ENCODE measurements at places on chromosomes 5 and 9. TPM values are rescaled to one million over a fixed set of nuclear protein-coding genes. Genes with fewer than 3 reads are reported as not detected.
A peak's percentile ranks its signal among the peaks of the same experiment; 100 is the strongest.

The FOXD4L6 gene
- total RNA-seq = not detected

GRCh38 chr9:137318602-137319001 lies 16.5 kb upstream of the NRARP start:
- DNase-seq = no peak

The SCGB3A2 gene
- not detected for total RNA-seq

The GADD45G gene
- 8.1 TPM for total RNA-seq

DNA sequence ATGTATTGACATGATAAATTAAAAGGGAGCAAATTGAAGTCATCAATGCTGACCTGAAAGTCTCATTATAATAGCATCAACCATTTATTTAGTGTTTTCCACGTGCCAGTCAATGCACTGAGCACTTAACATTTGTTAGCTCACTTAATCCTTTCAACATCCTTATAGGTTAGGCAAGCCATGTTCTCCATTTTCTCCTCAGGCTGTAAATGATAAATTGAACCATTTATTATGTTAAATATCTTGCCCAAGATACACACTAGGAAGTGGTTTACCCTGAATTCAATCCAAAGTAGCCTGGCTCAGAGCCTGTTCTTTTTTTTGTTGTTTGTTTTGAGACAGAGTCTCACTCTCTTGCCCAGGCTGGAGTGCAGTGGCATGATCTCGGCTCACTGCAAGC lies 25.0 kb upstream of the SNX2 start:
- no peak for DNase-seq

- no peak for DNase-seq
Measured at GRCh38 chr5:160023908-160024630, 15.1 kb downstream of the TTC1 start.

The MORN5 gene
- total RNA-seq = 7.0 TPM

The FCHO2 gene
- total RNA-seq = 30.9 TPM

The TMEM174 gene
- total RNA-seq = not detected

The LURAP1L gene
- total RNA-seq = 19.3 TPM

DNA sequence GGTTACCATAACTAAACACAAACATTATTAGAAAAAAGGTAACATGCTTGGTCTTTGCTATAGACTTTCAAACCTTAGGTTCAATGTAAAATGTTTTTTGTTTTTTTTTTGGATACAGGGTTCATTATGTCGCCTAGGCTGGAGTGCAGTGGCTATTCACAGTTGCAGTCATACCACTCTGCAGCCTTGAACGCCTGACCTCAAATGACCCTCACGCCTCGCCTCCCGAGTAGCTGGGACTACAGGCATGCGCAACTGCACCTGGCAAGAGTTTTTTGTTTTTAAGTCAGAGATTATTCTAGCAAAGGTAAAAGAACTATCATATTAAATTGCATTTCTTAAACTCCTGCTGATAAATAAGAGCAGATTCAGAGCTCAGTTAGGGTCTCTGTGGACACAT lies 55.1 kb upstream of the NR5A1 start:
- no peak for DNase-seq

The KIAA1958 gene
- 9.0 TPM for total RNA-seq

GRCh38 chr5:129461711-129462332 lies 1.7 kb downstream of the ADAMTS19 start:
- no peak for DNase-seq

DNA sequence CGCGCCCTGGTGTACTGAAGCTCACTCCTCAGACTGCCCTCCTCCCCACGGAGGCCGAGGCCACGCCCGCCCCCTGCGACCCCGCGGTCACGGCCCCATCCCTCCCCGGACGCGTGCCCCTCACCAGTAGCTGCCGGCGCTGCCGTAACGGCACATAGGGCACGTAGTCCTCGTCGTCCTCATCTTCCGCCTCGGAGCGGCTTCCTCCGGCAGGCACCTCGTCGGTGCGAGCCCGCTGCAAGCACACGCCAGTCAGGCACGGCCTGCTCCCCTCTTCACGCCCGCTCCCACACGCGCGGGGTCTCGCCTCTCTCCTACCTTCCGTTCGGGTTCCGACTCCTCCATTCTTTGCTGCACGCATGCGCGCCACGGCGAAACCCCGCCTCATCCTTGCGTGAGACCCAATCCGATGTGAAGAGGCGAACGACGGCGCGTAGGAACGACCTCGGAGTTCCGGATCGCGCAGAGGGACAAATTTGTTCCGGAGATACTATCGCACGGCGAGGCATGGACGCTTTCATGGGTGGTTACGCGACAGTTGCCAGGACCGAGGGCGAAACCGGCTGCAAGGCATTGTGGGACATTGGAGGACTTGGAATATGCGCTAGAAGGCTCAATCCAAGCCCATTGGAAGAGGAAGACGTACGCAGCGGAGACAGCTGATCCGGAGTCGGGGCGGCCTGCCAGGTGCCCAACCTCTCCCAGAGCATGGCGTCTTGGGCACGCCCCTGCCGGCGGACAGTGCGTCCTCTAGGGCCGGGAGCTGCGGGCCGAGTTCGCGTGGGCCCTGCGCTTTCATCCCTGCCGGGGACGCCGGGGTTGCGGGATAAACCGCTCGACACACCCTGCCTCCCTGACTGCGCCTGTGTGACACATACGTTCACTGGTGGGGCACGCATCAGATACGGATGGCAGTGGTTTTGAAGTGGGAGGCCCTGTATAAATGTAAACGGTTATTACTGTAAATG lies at the start of gene DDX41:
DDX41 (minus strand) TSS at position 361 of the 968 bp plus-strand sequence; CDS start at position 345, 16 bp downstream.
- DNase-seq = peak; percentile 98

GRCh38 chr5:102622262-102622661 lies 123.5 kb upstream of the SLCO6A1 start:
- DNase-seq = no peak

DNA sequence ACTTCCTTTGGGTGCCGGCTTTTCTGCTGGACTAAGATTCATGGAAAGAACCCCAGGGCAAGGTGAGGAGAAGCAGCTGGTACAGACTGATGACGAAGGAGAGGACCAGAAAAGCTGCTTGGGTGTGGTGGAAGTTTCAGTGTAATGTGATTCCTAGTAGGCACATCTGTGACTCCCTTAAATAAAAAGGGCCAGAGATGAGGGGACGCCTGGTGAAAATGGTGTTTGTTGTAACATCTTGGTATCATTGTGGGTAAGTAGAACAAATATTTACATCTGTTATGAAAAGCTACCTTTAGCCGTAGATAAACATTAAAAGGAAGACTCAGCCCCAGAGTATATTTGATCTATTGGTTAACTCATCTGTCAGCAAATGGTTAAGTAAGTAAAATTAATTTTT lies 33.8 kb downstream of the OTULINL start:
- no peak for DNase-seq

DNA sequence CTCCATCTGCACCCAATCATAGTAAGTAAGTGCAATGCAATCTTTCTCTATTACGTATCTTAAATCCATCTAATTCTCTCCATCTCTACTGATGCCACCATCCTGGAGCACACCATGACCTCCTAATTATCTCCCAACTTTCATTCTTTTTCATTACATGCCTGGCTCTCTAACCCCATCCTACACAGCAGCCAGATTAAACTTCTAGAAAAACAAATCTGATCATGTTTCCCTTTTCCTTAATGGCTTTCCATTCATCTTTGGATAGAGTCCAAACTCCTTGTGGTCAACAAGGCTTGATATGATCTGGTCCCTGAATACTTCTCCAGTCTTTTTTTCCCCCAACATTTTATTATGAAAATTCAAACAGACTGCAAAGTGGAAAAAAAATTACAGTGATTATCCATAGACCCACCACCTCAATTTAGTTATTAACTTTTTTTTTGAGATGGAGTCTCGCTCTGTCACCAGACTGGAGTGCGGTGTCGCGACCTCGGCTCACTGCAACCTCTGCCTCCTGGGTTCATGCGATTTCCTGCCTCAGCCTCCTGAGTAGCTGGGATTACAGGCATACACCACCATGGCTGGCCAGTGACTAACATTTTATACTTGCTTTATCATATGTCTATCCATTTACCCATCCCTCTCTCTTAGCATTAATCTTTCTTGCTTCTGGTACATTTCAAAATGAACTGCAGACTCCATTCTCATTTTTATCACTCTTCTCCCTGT lies 5.2 kb downstream of the PPP2R2B start:
- no peak for DNase-seq

The PLAC8L1 gene
- total RNA-seq = not detected

DNA sequence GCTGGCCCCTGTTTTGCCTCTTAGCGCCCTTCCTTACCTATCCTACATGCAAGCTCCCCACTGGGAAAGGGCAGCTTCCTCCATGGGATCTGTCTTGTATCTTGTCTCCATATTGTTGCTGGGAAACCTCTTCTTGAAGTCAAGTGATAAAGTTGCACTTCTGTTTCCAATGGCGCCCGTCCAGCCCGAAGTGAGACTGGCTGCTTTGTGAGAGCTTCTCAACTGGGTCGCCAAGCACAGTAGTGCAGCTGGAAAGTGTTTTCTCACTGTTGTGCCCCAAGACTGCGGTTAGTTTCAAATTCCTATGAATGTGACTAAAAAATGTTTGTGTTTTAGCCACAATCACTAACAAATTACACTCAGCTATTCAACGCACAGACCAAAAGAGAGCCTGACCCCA lies 506.6 kb upstream of the MPDZ start:
- no peak for DNase-seq

DNA sequence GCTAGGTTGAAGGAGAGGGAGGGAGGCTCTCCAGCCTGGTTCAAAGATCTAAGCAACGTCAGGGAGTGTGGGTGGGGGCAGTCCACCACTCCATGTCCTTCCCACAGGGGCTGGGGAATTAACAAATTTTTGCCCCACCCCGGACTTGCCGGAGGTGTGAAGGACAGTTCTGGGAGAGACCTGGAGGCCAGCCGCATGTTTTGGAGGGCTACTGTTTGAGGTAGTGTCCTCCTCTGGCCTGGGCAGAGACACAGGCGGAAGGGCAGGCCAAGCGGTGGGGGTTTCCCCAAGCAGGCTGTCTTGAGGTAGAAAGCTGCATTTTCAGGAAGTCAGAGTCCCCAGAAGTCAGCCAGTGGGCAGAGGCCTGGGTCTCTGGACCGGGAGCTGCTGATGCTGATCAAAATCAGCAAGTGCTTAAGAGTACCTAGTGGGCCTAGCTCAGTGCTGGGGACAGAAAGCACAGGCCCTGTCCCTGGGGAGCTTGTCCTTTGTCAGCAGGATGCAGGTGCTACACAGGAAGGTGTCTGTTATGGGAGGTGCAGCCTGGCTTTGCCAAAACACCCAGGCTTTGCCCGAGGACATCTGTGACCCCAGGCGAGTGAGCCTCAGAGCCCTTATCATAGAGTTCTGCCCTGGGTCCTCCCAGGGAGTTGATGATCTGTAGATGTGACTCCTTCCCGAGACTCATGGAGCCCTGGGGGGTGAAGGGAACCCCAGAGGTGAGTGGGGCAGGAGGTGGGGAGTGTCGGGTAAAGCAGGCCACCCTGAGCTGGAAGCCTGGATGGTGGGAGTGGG lies 18.5 kb downstream of the JADE2 start:
- no peak for DNase-seq

DNA sequence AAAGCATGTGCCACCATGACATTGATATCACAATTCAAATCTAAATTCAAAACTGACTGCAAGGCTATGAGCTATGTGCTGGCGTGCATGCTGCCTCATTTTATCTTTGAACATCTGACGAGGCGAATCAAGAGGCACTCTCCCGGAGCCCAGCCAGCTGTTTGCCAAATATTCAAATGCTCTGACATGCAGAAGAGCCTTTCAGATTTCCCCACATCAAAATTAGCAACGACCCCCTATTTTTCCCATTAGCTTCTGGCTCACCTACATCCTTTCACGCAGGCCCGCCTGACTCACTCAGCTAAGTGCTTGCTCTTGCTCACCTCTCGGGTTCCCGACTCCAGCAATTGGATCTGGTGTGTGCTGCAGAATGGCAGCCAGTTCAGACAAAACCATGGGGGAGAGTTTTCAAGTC lies 159.0 kb downstream of the NR2F1-AS1 start:
- DNase-seq = no peak

- DNase-seq = no peak
Measured at GRCh38 chr9:121956808-121957207, 136.3 kb downstream of the TTLL11 start.

The PCSK5 gene
- total RNA-seq = 36.7 TPM

GRCh38 chr5:178569485-178569884 lies 20.7 kb downstream of the COL23A1 start:
- no peak for DNase-seq
